ENCODE measurements at places on chromosomes 11 and 22.

DNA sequence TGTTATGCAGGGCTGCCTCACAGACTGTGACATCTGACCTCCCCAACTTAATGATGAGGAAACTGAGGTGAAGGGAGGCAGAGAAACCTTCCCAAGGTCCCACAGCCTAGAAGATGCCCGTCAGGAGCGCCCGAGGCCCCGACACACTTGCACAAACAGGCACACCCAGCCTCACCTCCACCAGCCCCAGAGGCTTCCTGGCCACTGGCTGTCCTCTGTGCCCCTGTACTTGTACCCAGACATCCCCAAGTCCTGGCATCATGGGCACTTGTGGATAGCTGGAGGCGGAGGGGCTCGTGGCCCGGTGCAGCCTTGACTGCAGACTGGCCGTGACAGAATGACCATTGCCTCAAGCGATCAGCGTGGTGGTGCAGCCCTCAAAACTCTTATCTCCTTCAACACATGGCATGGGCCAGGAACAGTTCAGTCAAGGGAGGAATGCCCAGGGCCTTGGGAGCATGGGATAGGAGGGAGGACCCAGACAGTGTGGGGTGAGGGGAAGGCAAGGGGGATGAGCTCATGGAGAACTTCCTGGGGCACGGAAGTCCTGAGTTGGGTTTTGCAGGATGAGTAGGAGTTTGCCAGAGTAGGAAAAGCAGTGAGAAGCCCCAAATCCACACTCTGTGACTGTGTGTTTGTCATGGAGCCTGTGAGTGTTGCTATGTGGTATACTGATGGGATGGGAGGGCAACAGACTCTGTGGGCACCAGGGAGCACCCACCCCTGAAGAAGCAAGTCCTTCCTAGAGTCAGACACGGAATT is 25.8 kb upstream of the PPARA start:
- no peak overlapping the region for H3K4me3 ChIP-seq
- H3K27ac ChIP-seq: no peak overlapping the region
- H3K27me3 ChIP-seq: no peaks in the 10 kb centered on the region

DNA sequence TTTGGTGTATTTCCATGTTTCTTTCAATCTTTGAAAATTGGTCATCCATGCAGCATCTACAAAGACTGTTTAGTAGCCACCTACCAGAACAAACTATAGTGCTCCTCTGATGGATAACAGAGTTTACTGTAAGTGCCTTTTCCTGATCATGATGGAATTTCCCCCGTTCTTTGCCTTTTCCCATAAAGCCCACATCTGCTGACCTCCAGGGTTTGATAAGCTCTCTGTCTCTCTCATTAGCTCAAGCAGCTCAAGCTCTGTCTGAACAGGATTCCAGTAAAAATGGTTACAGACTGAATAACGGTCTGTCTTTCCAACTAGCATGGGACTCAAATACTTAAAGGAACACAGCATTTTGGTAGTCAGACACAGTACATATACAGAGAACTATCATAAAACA is 308.4 kb upstream of the SORL1-AS1 start:
- H3K27me3 ChIP-seq: peaks cover 33% of the 10 kb centered on the region
- no peak for DNase-seq
- no peak overlapping the region for H3K27ac ChIP-seq
- no peaks in the 10 kb centered on the region for H3K4me1 ChIP-seq

DNA sequence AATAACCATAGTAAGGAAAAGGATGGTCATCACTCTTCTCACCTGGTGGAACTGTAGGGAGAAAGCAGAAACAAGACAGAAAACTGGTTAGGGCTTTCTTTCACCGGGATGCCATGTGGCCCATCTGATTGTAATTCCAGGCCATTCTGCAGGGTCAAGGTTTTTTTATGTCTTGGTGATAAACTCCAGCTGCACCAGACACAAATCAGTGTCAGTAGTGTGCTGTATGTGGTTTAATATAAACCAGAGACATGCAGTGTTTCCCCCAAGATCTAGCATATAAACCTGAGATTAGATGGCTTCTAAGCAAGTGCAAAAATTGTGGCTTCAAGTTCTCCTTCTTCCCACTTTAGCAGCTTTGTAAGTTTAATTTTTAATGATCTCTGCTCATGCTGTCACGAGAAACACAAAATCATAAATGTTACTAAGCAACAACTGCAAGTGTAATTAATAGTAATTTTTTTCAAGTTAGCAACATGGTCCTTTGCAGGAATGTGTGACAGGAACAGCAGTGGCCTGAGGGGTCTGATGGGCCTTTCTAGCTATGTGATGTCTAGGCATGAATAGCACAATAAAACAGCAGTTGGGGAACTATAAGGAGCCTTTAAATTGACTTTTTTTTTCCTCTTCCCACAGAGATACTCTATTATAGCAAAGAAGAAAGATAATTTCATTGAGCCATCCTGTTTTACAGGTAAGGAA is 41.6 kb downstream of the BDNF start:
- peaks cover 4% of the 10 kb centered on the region for H3K4me1 ChIP-seq
- H3K4me3 ChIP-seq: no peak overlapping the region
- no peak overlapping the region for H3K27ac ChIP-seq
- no peaks in the 10 kb centered on the region for H3K36me3 ChIP-seq
- H3K27me3 ChIP-seq: no peaks in the 10 kb centered on the region

GRCh38 chr11:123386796-123387510 is 43.1 kb upstream of the GRAMD1B start:
- peaks cover 20% of the 10 kb centered on the region for H3K27me3 ChIP-seq
- H3K36me3 ChIP-seq: no peaks in the 10 kb centered on the region
- no peak overlapping the region for H3K4me3 ChIP-seq
- H3K27ac ChIP-seq: no peak overlapping the region

DNA sequence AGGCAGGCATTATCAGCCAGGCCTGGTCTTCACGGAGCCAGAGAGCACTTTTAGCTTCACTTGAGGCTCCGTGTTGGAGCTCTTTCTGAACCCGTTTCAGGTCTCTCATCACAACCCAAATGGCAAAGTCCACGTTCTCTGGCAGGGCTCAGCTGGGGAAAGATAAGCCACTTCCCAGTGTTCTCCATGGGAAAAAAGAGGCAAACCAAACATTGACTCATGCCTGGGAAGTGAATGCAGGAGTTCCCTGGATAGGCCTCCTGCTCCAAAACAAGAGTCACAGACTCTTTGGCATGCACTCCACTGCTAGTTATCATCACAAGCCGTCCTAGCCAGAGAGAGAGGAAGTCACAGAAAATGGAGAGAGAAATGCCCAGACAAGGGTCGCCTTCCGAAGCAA is 11.6 kb downstream of the OPCML start:
- no peaks in the 10 kb centered on the region for H3K27me3 ChIP-seq
- H3K4me3 ChIP-seq: no peak overlapping the region
- H3K36me3 ChIP-seq: no peaks in the 10 kb centered on the region
- DNase-seq: no peak
- no peaks in the 10 kb centered on the region for H3K4me1 ChIP-seq

Measured in PC-3 (cell line).